Activated T-cell treated with anti-CD3 and anti-CD28 coated beads for 1 hour (primary cell): ENCODE measurements at places on chromosomes 7 and 10.
A peak's percentile ranks its signal among the peaks of the same experiment; 100 is the strongest.

- no peak for DNase-seq
Observed at GRCh38 chr7:94452239-94452638, 57.4 kb upstream of the CASD1 start.

- no peak for DNase-seq
Observed at GRCh38 chr7:126940723-126941307, 311.9 kb downstream of the GRM8 start.

- no peak for DNase-seq
Observed at GRCh38 chr10:8048281-8049008, 6.0 kb upstream of the GATA3 start.

DNA sequence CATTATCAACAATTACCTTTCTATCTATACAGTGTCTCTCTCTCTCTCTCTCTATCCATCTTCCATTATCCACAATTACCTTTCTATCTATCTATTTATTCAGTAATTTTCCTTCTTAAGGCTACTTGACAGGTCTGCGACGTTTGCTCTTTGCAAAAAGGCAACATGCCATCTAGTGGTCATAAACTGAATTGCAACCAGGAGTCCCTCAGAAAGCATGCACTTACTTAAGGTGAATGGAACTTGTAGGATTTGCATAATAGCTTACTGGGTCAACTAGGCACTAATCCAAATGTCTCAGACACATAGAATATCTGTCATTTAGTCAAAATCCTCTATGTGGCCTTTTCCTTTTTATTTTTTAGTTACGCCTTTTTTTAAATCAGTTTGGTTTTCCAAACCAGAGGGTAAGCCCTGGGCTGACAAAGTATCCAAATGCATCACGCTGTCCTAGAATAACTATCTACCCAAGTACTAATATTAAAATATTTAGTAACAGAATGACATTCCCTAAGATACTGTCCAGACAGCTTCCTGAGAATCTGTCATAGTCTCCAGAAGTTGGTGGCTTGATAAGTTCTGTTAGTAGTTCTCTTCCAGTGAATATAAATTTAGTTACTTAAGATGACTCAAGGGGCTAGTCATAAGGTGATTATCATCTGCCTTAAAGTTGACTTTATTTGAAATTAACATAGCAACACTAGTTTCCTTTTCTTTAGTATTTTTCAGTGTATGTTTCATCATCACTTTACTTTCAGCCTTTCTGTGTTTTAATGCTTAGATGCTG lies 208.3 kb downstream of the PPP1R3A start:
- DNase-seq: no peak

- DNase-seq: no peak
Observed at GRCh38 chr10:27258838-27259812, 18.5 kb upstream of the ACBD5 start.

GRCh38 chr7:138618933-138619332 lies 82.2 kb downstream of the SVOPL start:
- DNase-seq: no peak

DNA sequence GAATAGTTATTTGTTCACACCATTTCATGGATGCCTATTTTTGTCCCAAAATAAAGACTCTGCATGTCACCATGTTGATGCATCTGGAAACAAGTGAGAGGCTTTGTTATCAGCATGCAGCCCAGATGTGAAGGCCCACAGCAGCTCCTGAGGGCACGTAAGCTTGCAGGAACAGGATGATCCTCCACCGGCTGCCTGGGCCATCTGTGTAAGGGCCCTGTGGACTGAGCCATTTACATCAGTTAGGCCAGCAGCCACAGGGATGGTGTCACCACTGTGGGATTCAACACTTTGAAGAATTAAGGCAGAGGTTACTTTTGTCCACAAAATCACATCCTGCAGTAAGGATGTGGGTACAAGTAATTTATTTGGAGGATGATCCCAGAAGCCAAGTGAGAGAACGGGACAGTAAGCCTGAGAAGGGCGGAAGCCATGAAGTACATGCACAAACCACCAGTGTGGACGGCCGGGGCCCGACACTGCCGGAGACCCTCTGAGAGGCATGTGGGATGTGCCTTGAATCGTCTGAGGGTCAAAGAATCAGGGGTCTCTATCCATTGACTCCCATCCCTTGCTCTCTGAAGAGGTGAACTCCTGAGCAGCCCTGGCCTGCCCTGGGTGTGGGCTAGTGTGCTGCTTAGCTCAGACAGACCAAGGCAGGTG lies 609.7 kb downstream of the DNAJB6 start:
- DNase-seq: no peak

GRCh38 chr10:114110174-114110972 lies 63.6 kb downstream of the CCDC186 start:
- DNase-seq: no peak

DNA sequence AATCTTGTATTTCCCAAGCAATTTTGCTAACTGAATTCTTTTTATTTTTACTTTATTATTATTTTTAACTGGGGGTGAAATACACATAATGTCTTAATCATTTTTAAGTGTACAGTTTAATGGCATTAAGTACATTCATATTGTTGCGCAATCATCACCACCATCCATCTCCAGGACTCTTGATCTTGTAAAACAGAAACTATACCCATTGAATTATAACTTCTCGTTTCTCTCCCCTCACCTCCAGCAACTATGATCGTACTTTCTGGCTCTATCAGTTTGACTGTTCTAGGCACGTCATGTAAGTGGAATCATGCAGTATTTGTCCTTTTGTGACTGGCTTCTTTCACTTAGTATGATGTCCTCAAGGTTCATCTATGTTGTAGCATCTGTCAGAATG lies 108.8 kb downstream of the ARL5B start:
- no peak for DNase-seq

GRCh38 chr7:75823198-75823910 lies 9.7 kb upstream of the CCL24 start:
- no peak for DNase-seq

- no peak for DNase-seq
Observed at GRCh38 chr7:128148676-128149075, 92.4 kb upstream of the LEP start.

DNA sequence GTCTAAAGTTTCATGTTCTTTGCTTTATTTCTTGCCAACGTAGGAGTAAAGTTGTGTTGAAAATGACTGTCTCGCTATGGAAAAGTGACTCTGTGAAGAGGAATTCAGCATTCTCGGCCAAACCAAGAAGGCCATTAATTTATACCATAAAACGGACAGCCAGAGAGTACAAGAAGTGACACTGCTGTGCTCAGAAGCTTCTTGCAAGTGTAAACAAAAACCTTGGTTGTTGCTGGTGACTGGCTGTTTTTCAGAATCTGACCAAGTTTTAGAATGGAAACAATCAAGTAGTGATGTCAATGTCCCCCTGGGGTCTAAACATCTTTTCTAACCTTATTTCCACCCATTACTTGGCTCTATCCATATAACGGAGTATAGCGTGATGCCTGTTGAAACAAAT lies 201.9 kb downstream of the INHBA start:
- no peak for DNase-seq

GRCh38 chr10:95408148-95408960 lies 117.6 kb upstream of the PDLIM1 start:
- DNase-seq: no peak

- DNase-seq: no peak
Observed at GRCh38 chr10:60384011-60384410, 5.7 kb downstream of the ANK3 start.

GRCh38 chr10:36383349-36383748 lies 741.3 kb upstream of the FZD8 start:
- DNase-seq: no peak

DNA sequence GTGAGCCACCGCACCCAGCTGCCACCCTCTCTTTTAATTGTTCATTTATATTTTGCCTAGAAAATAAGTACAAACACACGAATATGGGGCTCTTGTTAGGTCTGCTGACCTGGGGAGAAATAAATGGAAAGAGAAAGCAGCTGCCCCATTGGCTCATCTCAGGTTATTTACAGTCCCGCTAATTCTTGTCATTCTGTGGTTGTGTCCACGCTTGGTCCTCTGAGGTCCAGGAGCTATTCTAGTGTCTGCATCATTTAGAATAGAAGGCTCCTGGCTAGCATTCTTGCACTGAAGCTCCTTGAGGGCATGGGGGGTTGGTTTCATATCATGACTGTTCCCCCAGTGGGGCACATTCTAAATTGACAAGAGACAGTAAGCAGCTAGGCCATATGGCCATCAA lies 128.5 kb downstream of the TACC2 start:
- no peak for DNase-seq

GRCh38 chr7:110470420-110470819 lies 620.5 kb upstream of the LRRN3 start:
- DNase-seq: no peak

DNA sequence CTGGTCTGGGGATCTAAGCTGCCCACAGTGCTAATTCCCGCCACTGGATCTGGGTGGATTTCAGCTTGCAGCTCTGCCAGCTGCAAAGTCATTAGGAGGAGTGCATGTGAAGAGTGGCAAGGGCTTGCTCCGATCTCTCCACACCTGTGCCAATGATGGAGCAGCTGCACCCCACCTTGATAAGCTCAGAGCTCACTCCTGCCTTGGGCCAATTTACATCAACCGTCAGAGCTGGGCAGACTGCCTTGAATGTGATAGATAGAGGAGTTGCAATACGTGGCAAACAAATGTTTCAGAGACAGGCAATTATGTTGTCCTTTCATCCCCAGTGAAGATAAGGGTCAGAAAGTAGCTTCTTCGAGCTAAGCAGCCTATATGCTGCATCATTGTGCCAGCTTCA lies 379.9 kb downstream of the SH2D4B start:
- no peak for DNase-seq

GRCh38 chr7:127764681-127765080 lies 112.7 kb downstream of the SND1 start:
- DNase-seq: no peak

DNA sequence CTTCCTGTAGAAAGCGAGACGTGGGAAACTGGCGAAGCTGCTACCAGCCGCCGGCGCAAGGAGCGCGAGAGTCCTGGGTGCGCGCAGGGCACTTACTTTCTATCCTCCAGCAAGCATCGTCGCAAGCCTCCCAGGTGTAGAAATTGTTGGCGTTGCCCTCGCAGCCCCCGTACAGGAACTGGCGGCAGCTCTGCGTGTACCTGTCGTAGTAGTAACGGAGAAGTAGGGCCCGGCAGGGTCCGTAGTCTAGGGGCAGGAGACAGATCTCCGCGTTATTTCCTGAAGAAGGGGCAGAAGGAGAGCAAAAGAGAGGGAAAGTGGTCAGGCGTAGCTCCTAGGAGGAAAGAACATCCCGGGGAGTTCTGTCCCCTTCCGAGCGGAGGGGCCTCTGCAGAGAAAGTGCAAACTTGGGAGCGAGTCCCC lies 501 bp downstream of the TFPI2 start:
- no peak for DNase-seq

GRCh38 chr7:91083855-91084644 lies 180.2 kb upstream of the FZD1 start:
- DNase-seq: no peak

DNA sequence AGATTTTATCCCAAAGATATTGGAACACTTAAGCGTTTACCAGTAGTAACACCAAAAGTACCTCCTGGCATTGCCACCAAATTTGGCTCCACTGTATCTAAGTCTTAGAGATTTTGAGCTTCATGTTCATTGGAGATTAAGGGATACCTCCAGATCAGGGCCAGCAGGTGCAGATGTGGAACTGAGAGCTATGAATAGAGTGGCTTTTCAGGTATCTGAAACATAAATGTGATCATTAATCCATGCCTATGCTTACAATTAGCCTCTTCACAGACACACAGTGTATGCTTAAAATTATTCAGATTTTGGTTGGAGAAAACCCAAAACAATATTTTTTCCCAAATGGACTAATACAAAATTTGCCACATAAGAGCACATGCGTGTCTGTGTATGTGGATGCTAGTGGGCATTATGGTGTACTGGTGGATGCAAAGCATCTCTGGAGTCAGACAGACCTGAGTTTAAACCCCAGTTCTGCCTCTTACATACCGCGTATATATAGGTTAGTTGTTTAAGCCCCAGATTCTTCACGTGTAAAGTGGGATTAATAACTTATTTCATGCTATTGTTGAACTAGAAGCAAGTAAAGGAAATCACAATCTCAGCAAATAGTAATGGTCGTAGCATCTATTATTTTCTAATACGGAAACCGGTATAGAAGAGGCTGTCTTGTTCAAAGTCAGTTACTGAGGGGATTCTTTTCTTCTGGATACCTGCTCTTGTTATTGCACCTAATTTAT lies 6.8 kb upstream of the LRRC4 start:
- DNase-seq: no peak

DNA sequence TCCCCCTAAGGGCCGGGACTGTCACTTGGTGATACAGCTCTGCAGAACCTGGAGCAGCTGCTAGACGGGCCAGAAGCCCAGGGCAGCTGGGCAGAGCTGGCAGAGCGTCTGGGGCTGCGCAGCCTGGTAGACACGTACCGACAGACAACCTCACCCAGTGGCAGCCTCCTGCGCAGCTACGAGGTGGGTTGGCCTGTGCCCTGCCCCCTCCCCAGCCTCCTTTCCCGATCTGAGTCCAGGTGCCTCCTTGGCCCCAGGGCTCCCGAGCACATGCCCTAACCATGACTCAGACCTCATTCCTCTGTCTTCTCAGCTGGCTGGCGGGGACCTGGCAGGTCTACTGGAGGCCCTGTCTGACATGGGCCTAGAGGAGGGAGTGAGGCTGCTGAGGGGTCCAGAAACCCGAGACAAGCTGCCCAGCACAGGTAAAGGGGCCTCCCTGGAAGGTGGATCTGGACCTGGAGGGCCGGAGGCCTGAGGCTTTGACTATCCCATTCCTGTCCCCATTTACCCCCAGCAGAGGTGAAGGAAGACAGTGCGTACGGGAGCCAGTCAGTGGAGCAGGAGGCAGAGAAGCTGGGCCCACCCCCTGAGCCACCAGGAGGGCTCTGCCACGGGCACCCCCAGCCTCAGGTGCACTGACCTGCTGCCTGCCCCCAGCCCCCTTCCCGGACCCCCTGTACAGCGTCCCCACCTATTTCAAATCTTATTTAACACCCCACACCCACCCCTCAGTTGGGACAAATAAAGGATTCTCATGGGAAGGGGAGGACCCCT lies 6.4 kb downstream of the NFKB2 start:
- DNase-seq: no peak

GRCh38 chr10:73771722-73772280 lies 10.0 kb upstream of the CHCHD1 start:
- peak; percentile 77 for DNase-seq

DNA sequence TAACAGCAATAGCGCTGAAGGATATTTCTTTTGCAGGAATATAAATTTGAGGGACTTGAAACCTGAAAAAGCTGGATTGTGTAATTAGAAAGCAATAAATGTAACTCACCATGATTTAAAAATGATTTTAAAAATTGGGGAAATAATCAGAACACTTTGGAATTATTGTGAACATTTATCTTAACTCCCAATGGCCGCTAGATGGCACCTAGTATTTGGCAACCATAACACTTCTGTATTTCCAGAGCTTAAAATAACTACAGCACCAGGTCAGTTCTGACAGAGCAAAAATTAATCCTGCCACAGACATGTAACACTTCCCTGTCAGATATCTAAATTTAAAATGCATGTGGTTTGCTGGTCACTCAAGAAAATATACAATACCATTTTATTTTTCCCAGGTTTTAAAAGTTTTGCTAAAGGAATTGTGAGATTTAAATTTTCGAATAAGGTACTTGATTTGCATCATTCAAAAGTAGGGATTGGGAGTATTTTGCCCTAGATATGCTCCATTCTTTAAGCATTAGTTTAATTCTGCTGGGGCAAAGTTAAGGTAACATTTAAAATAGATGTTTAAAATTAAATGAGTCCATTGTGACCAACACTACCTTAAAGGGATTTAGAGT lies 144.5 kb downstream of the PPP1R3A start:
- DNase-seq: no peak
